ENCODE measurements at places on chromosomes 7 and 10.

DNA sequence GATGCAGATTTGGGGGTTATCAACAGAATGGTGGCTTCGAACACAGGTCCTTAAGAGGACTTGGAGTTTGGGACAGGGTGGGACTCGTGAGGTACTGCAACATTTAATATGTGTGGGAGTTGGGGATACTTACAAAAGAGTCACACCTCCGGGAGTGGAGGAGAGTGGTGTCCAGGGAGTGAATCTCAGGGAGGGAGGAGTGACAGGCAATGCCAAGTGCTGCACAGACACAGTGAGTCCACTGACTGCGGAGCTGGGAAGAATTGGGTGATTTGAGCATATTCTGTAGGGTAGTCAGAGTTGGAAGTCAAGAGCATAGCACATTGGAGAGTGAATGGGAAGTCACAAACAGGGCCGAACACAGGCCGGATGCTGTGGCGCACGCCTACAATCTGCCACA, 5.1 kb downstream of the UBE3C start:
- DNase-seq, result no peak
- H3K27ac ChIP-seq, result no peak overlapping the region
- H3K4me1 ChIP-seq, result peaks cover 19% of the 10 kb centered on the region
- H3K27me3 ChIP-seq, result no peaks in the 10 kb centered on the region
- peaks cover 51% of the 10 kb centered on the region for H3K36me3 ChIP-seq
- no peak overlapping the region for H3K4me3 ChIP-seq

- H3K4me3 ChIP-seq, result no peak overlapping the region
- H3K27ac ChIP-seq, result no peak overlapping the region
- H3K36me3 ChIP-seq, result no peaks in the 10 kb centered on the region
Observed at GRCh38 chr10:117967149-117967650, 79.5 kb downstream of the RAB11FIP2 start.

GRCh38 chr10:18140149-18140956, at the start of gene CACNB2:
Gene CACNB2, plus strand, starts transcription at chr10:18140424.
- H3K4me1 ChIP-seq, result no peaks in the 10 kb centered on the region
- H3K27ac ChIP-seq, result no peak within 1 kb of the TSS
- H3K36me3 ChIP-seq, result no peaks in the 10 kb centered on the region
- peak within 1 kb of the TSS; percentile 61 for H3K4me3 ChIP-seq
- DNase-seq, result peak; percentile 10

DNA sequence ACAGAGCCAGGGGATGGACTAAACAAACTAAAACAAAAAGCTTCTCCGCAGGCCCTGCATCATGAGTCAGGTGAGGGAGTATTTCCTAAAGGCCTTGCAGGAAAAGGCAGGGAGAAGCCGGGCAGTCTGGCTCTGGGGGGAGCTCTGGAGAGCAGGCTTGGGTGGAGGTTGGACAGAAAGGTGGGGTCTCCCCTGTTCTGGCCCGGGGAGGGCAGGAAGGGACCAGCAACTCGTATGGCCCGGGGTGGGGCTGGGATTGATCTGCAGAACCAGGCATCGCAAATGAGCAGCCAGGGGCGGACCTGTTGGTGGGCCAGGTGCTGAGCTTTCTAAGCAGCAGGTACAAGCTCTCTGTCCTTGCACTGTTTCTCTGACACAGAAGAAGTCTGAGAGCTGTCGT, 235.2 kb downstream of the TCERG1L start:
- no peaks in the 10 kb centered on the region for H3K4me1 ChIP-seq
- H3K27me3 ChIP-seq, result no peaks in the 10 kb centered on the region
- no peak overlapping the region for H3K4me3 ChIP-seq
- DNase-seq, result no peak
- no peaks in the 10 kb centered on the region for H3K36me3 ChIP-seq

- DNase-seq, result no peak
- no peaks in the 10 kb centered on the region for H3K27me3 ChIP-seq
- no peaks in the 10 kb centered on the region for H3K36me3 ChIP-seq
- no peaks in the 10 kb centered on the region for H3K4me1 ChIP-seq
Observed at GRCh38 chr10:6364283-6364682, 161.6 kb downstream of the PFKFB3 start.

DNA sequence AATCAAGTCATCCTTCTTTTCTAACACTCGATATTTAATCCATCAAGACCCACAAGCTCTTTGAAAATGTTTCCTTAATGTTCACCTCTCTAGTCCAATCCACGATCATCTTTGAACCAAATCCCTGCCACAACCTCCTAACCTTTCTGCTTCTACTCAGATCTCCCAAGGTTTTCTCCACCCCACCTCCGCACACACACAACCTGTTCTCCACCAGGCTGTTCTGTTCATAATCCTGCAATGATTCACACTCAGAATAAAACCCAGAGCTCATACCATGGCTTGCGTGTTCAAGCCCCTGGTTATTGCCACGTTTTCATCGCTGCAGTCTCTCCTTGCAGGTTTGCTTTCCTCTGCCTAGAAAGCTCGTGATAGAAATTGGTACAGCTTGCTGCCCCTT, 53.8 kb upstream of the BAMBI start:
- H3K4me3 ChIP-seq, result no peak overlapping the region
- peaks cover 1% of the 10 kb centered on the region for H3K36me3 ChIP-seq
- H3K4me1 ChIP-seq, result peaks cover 3% of the 10 kb centered on the region
- H3K27me3 ChIP-seq, result no peaks in the 10 kb centered on the region
- no peak for DNase-seq

GRCh38 chr7:50832744-50833143, 50.0 kb upstream of the GRB10 start:
- H3K27ac ChIP-seq, result peak overlapping the region; percentile 98
- H3K36me3 ChIP-seq, result no peaks in the 10 kb centered on the region
- no peaks in the 10 kb centered on the region for H3K27me3 ChIP-seq
- H3K4me3 ChIP-seq, result no peak overlapping the region
- peak; percentile 97 for DNase-seq

GRCh38 chr10:127577376-127578258, 28.5 kb downstream of the NPS start:
- no peaks in the 10 kb centered on the region for H3K36me3 ChIP-seq
- H3K27ac ChIP-seq, result no peak overlapping the region
- H3K4me3 ChIP-seq, result no peak overlapping the region
- DNase-seq, result peak; percentile 26

DNA sequence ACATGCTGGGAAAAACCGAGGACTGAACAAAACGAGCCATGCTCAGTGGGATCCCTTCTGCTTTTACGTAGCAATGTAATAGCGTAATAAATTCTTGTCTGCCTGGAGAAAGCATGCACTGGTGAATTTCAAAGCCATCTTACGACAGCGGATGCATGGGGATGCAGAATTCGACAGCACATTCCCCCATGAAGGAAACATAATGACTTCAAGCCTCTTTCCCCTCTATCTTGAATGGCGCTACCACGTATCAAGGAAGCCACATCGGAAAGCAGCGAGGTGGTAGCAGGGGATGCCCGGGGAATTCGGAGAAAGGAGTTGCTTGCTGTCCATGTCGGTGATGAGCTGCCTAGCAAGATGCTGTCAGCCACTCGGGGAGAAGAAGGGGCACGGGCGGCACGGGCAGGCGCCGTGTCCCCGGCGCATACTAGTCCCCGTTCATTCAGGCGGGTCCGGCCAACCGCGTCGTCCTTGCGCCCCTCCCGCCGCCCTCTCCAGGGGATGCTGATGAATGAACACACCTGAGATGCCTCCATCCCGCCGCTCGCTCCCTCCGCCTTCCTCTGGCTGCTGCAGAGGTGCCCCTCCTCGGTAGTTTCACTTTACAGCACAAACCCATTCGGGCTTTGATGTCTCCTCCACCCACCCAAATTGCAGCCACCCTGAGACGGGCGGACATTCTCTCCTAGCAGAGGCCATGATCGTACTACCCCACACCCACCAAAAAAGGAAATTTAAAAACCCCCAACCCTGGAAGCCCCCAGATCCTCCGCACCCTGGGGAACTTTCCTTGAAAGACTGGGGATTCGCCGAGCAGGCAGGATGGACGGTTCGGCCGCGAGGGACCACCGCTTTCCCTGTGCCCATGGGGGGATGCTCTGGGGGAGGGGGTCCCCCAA, 644 bp downstream of the SORBS1 start:
- peak overlapping the region; percentile 93 for H3K4me3 ChIP-seq
- peak; percentile 19 for DNase-seq
- no peaks in the 10 kb centered on the region for H3K27me3 ChIP-seq
- no peak overlapping the region for H3K27ac ChIP-seq

- peak overlapping the region; percentile 100 for H3K4me3 ChIP-seq
- H3K4me1 ChIP-seq, result peaks cover 5% of the 10 kb centered on the region
- no peaks in the 10 kb centered on the region for H3K27me3 ChIP-seq
- H3K36me3 ChIP-seq, result peaks cover 15% of the 10 kb centered on the region
- peak overlapping the region; percentile 57 for H3K27ac ChIP-seq
Observed at GRCh38 chr7:149126662-149127266, 640 bp upstream of the ZNF425 start.

DNA sequence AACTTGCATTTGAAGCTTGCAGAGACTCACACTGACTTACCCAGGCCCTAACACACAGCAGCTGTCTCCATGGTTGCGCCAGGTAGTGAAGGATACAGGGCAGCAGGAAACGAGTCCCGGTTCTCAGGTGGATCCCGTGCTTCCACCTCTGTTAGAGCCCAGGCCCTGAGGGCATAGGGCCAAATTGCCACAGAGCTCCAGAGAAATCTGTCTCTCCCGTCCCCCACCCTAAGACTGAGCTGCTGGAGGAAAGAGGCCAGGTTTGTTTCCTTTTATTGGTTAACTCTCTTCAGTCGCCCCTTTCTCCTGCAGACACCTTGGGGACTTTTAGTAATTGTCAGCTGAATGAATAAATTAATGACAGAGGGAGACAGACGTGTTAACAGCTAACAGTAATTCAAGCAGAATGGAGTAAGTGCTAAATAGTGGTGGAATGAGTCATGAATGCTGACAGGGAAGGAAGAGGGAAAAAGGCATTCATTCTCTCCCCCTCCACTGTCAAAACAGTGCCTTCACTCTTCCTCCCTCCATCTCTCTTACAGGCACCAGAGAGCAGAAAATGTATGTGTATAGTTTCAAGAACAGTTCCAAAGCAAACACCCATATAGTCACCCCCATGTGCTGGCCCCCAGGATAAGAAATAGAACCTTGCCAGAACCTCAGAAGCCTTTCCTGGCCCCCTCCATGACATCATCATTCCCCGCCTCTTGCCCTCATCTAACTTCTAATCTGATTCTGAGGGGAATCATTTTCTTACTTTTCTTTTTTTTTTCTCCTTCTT, 16.8 kb upstream of the DLG5 start:
- H3K4me3 ChIP-seq, result peak overlapping the region; percentile 4
- H3K27me3 ChIP-seq, result no peaks in the 10 kb centered on the region
- DNase-seq, result peak; percentile 99
- H3K27ac ChIP-seq, result peak overlapping the region; percentile 72
- peaks cover 32% of the 10 kb centered on the region for H3K4me1 ChIP-seq
- no peaks in the 10 kb centered on the region for H3K36me3 ChIP-seq

DNA sequence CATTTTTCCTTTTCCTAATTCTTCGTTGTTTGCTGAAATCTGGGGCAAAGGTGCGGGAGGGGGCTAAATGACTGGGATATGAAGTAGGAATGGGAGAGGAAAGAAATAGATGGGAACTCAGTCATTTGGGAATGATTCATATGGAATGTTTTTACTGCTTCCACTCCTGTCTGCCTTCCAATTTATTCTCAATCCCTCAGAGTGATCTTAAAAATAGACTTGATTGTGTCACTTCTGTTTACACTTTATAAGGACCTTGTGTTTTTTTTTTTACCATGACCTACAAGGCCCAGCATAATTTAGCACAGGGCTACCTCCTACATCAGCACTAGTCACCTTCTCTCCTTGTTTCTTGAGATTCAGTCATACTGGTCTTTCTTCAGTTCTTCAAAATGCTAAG, 97.9 kb downstream of the PTEN start:
- no peaks in the 10 kb centered on the region for H3K36me3 ChIP-seq
- H3K4me1 ChIP-seq, result no peaks in the 10 kb centered on the region

DNA sequence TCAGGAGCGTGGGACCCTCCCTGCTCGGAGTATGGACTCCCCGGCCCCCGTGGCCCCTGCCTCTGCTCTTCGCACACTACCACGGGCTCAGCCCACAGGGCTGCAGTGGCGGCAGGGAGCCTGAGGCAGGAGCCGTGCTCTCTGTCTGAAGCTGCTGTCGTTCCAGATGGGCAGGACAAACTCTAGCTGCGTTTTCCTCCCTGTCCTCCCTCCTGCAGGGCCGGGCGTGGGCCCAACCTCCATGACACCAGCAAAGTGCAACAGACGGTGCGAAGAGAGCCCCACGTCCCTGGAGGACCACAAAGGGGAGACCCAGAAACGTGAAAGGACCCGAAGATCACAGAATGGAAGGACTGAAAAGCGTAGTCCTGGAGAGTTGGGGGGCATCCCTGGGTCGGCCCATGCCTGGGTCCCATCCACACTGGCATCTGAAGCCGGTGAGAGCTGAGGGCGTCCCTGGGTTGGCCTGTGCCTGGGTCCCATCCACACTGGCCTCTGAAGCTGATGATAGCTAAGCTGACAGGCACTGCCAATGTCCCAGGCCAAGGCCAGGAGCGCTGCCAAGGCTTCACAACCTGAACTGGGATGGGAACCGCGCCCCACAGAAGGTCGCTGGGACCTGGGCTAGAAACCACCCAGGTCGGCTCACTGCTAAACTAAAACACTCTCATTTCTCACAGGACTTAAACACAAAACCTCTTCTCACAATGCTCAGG, 267.0 kb downstream of the MAD1L1 start:
- H3K27me3 ChIP-seq, result no peaks in the 10 kb centered on the region
- H3K36me3 ChIP-seq, result peaks cover 21% of the 10 kb centered on the region
- H3K4me1 ChIP-seq, result no peaks in the 10 kb centered on the region
- DNase-seq, result no peak
- no peak overlapping the region for H3K4me3 ChIP-seq
- H3K27ac ChIP-seq, result no peak overlapping the region

DNA sequence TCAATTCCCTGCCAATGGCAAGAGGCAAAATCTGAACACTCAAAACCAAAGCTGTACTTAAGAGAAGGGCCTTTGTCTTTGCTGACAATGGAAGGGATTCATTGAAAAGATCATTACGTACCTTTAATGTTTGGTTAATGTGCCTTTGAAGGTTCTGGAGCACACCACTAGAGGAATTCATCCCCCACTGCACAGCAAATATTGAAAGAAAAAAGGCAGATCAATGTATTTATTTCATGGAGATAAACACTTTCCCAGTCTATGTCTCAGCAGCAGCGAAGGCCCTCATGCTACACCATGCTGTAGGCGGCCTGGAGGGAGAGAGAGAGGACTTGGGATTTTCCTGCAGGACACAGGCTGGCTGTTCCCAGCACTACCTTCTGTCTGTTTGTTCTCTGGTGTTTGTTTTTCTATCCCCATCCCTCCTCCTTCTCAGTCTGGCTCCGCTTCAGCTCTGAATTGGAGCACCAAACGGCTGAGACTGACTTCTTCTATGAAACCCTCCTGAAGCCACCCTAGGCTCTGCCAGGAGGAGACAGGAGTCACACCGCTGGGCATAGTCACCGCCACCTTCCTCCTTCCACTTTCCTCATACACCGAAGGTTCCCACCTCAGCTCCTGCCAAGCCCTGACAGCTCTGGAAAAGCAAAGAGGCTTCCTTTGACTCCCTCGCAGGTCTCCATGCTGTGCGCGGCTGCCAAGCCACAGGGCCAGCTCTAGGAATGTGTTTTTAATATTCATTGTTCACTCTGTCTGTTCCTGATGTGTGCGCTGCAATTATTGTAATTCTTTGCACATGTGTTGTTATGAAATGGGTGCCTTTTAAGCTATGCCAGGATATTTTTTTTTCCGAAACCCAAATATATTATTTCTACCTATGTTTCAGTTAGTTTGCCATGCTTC, 301.5 kb downstream of the FZD1 start:
- H3K36me3 ChIP-seq, result no peaks in the 10 kb centered on the region
- H3K27ac ChIP-seq, result no peak overlapping the region
- no peak overlapping the region for H3K4me3 ChIP-seq
- no peaks in the 10 kb centered on the region for H3K27me3 ChIP-seq

GRCh38 chr10:75165684-75166622, 44.6 kb upstream of the VDAC2 start:
- H3K27me3 ChIP-seq, result no peaks in the 10 kb centered on the region
- H3K27ac ChIP-seq, result no peak overlapping the region
- no peak for DNase-seq
- no peaks in the 10 kb centered on the region for H3K4me1 ChIP-seq

GRCh38 chr7:85150624-85151023, 36.2 kb downstream of the SEMA3D start:
- no peak overlapping the region for H3K27ac ChIP-seq
- H3K4me1 ChIP-seq, result no peaks in the 10 kb centered on the region
- peak; percentile 31 for DNase-seq
- H3K27me3 ChIP-seq, result no peaks in the 10 kb centered on the region

All from PC-3 (cell line).